ENCODE measurements at places on chromosomes 6 and 20.

- no peak for DNase-seq
These were observed 26.1 kb downstream of the SRPK1 start for GRCh38 chr6:35894776-35895175.

GRCh38 chr6:149831308-149831820, 32.8 kb downstream of the LRP11 start:
- DNase-seq: peak; percentile 91

GRCh38 chr6:109074133-109074415, 20.6 kb downstream of the SESN1 start:
- DNase-seq: no peak

GRCh38 chr20:50093240-50093639, 19.7 kb downstream of the UBE2V1 start:
- no peak for DNase-seq

DNA sequence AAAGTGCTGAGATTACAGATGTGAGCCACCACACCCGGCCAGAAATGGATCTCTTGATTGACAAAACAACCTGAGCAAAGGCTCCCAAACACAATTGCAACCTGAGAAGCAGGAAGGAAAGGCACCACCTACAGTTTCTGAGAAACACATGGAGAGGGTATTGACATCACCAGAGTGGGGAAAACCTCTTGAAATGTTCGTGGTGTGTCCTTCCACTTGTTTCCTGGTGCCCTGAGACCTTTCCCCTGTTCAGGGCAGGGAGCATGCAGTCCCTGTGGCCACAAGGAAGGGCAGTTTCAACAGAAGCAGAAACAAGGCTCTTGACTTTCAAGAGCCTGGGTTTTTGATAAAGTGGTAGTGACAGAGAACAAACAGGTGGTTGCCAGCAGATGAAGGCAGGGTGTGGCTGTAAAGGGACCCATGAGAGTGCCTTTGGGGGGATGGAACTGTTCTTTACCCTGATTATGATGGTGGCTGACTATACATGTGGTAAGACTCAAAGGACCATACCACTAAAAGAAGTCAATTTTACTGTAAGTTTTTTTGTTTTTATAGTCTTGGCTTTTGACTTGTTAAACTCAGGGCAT, 3.2 kb upstream of the BPIFA1 start:
- no peak for DNase-seq

DNA sequence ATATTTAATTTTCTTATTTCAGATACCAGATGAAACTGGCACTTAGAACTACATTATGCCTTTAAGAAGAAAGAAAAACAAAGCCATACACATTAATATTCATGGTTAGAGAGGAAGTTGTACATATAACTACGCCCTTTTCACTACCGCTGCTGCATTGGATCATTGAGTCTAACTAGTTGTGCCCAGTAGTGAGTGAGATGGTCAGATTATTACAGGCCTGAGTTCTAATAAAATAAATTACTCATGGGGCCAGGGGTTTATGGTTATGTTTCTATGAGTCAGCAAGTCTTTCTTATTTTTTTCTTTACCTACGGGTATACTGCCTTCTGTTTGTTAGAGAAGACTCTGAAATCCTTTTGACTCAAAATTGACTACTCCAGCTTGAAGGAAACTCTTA, 11.5 kb downstream of the RIOK1 start:
- DNase-seq: no peak
